HT1080 (cell line): ENCODE measurements at places on chromosomes 7 and 10. TPM values are rescaled to one million over a fixed set of nuclear protein-coding genes. Genes with fewer than 3 reads are reported as not detected.

DNA sequence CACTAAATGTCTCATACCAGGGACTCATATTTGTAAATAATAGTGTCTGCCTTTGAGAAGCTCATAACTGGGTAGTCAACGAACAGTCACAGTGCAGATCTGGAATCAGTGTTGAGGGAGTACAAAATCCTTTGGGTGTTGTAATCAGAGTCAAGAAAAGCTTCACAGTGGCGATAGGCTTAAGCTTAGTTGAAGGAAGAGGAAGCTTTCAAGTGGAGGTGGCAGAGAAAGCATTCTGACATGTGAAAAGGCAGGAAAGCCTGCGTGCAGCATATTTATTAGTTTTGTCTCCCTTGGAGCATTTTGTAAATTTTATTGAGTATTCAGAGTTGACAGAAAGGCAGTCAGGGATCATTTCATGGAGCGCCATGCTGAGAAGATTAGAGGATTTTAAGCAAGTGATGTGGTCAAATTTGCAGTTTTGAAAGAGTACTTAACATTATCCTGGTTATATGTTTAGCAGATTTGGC is 104.9 kb downstream of the ADK start:
- no peak for DNase-seq

DNA sequence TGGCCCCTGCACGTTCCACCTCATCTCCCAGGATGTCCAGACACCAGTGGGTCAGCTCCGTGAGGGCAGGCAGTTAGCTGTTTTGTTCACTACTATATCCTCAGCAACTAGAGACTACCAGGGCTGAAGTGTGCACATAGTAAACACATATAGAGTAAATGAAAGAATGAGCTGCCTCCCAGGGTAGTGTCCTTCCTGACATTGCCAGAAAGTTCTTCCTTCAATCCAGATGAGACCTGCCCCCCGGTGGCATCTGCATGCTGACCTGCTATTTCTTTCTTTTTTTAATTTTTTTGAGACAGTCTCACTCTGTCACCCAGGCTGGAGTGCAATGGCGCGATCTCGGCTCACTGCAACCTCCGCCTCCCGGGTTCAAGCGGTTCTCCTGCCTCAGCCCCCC is 14.0 kb upstream of the ARPC1A start:
- DNase-seq, result peak; percentile 23

GRCh38 chr7:236967-237366 is 44.6 kb downstream of the FAM20C start:
- DNase-seq, result no peak

DNA sequence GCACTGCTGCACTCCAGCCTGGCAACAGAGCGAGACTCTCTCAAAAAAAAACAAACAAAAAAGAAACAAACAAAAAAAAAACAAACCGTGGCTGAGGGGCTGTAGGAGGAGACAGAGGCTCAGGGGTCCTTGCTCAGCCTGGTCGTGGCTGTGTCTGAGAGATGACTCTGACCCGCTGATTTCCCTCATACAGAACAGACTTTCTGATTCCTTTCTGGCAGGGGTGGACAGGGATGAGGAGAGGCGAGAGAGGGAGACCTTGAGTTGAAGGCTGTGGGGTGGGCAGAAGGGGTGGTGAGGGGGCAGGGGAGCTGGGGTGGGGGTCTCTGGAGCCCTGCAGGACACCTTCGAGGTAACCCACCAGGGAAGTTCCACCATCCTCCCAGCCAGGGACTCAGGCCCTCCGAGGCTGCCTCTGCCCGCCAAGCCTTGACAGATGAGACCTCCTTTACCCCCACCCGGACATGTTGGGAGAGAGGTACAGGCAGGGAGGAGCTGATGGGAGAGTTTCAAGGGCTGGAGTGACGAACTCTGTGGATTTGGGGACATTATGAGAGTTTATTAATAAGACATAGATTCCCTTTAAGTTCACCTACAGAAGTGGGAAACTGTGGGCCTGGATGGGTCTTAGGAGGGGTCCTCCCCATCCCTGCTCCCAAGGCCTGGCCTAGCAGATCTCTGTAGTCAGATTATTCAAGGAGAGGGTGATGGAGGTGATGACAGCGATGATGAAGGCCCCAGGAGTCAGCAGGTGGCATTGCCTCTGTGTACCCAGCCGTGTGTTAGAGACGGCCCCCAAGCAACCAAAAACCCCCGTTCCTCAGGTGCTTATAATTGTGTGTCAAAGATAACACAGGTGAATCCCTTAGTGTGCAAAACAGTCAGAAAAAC is 2.0 kb downstream of the MUC12 start:
- no peak for DNase-seq

Gene VWDE
- 1.1 and 1.6 TPM in 2 replicates for total RNA-seq

GRCh38 chr7:479948-480499 is 39.6 kb downstream of the PDGFA start:
- DNase-seq, result no peak

DNA sequence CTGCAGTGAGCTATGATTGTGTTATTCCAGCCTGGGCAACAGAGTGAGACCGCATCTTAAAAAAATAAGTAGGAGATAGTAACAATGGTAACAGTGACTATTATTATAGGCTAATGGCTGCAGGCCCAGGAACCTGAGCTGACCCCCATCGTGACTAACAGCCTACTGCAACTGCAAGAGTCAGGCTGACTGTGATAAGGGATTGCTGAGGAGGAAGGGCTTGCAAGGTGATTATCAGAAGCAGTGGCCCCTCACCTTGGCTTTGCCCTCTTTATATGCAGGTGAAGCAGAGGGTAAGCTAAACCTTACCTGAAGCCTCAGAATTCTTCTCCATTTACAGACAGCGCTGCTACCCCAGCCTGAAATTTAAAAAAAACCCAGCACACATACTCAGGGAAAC is 83.9 kb upstream of the SDK1 start:
- DNase-seq, result peak; percentile 16

DNA sequence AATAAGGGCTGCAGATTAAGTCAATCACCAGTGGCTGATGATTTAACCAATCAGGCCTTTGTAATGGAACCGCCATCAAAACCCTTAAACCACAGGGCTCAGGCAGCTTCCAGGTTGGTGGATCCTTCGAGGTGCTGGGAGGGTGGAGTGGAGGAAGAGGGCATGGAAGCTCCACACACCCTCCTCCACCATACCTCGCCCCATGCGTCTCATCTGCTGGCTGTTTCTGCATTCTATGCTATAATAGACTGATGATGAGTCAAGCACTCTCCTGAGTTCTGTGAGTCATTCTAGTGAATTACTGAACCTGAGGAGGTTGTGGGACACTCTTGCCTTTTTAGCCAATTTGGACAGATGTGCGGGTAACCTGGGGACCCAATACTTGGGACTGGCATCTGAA is 43.9 kb downstream of the CHST15 start:
- DNase-seq, result peak; percentile 78

DNA sequence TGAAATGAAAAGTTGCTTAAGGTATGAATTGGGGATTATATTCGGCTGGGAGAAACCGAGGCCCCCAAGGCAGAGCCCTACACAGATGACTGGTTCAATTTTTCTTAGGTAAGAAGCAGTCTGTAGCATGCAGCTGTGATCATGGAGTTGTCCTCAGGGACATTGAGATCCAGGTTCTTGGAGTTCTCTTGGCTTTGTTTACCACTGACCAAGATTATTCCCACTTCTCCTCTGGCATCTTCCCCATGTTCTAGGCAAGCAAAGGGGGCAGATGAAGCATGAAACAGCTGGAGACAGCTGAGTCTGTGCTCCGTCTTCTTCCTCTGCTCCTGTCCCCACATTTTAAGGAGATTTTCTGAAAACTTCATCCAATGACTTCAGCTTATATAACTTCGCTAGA is 129.5 kb upstream of the BMPER start:
- DNase-seq, result no peak

Gene CTAGE4
- total RNA-seq, result 0.14 and 0.17 TPM in 2 replicates
